ENCODE measurements at places on chromosomes 3 and 15.

- no peak for DNase-seq
Measured at GRCh38 chr3:159451067-159451466, 537.6 kb upstream of the IL12A start.

GRCh38 chr15:75107908-75108838 lies 84.8 kb downstream of the PPCDC start:
- DNase-seq, result peak; percentile 91

- DNase-seq, result no peak
Measured at GRCh38 chr3:126028096-126028495, 55.8 kb downstream of the SLC41A3 start.

DNA sequence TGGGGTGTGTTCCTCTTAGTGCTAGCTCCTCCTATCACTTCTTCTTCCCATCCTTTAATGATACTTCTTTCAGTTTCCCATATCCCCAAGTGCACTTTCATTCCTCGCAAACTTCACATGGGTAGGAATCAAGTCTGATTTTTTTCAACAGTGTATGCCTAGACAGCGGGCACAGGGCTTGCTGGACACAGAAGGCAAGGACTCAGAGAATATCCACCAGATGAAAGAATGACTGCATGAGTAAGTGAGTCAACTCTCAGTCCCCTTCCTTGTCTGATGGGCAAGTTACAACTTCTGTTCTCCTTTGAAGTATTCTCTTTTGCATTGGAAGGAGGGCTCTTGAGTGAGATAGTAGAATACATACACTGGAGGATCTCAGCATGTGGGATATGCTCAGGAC lies 3.1 kb upstream of the SQOR start:
- DNase-seq, result peak; percentile 36

GRCh38 chr15:30985081-30985531 lies 6.3 kb downstream of the MTMR10 start:
- DNase-seq, result peak; percentile 53

GRCh38 chr3:105466495-105467404 lies 100.0 kb downstream of the ALCAM start:
- peak; percentile 72 for DNase-seq

- DNase-seq, result peak; percentile 45
Measured at GRCh38 chr15:38073178-38073946, 138.9 kb downstream of the TMCO5A start.

- DNase-seq, result peak; percentile 19
Measured at GRCh38 chr3:65153850-65154512, 466.2 kb upstream of the ADAMTS9 start.

- no peak for DNase-seq
Measured at GRCh38 chr3:124592658-124593441, 137.4 kb upstream of the UMPS start.

DNA sequence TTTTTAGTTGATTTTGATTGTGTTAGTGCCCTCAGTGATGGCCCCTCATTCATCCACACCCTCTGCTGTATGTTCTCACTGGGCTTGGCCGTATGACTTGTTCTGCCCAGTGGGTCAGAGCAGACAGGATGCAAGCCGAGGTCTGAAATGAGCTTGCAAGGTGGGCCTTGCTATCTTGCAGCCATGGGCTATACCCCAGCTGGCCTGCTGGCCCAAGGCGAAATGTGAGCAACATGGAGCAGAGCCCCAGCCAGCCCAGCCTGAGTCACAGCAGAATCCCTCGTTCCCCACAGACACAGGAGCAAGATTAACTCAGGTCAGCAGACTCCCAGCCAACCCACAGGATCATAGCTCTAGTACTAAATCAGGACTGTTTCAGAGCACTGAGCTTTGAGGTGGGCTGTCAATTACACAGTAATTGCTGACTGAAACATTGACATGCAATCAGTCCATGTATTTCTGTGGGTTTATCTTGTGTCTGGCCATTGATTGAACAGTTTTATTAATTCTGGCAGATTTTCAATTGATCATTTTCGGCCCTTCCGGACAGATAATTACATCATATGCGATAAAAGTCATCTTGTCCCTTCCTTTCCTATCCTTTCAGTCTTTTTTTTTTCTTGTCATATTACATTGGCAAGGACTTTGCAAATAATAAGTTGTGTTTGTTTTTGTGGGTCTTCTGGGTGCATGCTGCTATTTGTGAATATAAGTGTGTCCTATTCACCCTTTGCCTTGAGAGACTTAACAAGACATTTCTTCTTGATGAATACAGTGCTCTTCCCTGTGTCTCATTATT lies 27.1 kb downstream of the KLF15 start:
- no peak for DNase-seq

GRCh38 chr3:193270451-193270850 lies 29.4 kb downstream of the PLAAT1 start:
- no peak for DNase-seq

DNA sequence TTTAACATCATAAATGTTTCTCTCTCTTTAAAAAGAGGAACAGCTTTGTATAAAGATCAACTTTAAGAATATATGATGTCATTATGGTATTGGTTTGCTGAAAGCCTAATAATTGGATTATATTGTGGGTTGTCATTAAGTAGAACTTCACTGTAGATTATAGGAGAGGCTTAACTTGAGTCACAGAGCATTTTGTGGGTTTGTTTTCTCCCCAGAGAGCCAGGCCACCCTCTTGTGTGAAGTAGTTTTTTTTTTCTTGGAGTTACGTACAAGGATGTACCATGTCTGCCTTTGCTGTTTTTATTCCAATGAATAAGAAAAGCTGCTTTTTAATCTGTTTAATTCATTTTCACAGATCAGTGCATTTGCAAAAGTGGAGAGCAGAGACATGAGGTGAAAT lies 354.8 kb upstream of the TBL1XR1 start:
- DNase-seq, result no peak

GRCh38 chr15:80450811-80451321 lies 46.7 kb downstream of the ARNT2 start:
- DNase-seq, result no peak

- no peak for DNase-seq
Measured at GRCh38 chr3:28399206-28399605, 50.6 kb upstream of the AZI2 start.

GRCh38 chr15:100172356-100173024 lies 169.3 kb downstream of the ADAMTS17 start:
- no peak for DNase-seq

DNA sequence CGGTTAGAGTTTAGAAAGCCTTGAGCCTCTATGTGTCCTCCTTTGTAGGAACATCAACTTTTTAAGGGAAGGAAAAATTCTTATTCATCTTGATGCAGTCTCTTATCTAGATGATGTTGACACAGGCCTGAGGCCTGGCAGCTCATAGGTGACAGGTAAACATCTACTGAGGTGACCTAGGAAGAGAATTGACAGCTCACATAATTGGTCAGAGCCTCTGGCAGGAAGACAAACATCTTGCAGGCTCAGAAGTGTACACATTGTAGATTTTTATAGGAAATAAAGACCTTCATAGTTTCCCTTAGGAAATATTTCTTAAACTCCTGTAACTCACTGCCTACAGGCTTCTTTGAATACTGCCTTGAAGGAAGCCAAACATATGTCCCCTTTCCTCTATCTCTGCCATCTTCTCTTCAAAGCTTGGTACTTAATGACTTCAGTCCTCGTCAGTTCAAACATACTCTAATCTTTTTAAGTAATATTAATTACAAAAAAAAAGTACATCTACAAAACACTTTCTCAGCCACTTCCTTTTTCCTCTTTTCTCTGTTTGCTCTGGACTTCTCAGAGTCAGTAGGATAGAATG lies 341.3 kb downstream of the TBL1XR1 start:
- no peak for DNase-seq

DNA sequence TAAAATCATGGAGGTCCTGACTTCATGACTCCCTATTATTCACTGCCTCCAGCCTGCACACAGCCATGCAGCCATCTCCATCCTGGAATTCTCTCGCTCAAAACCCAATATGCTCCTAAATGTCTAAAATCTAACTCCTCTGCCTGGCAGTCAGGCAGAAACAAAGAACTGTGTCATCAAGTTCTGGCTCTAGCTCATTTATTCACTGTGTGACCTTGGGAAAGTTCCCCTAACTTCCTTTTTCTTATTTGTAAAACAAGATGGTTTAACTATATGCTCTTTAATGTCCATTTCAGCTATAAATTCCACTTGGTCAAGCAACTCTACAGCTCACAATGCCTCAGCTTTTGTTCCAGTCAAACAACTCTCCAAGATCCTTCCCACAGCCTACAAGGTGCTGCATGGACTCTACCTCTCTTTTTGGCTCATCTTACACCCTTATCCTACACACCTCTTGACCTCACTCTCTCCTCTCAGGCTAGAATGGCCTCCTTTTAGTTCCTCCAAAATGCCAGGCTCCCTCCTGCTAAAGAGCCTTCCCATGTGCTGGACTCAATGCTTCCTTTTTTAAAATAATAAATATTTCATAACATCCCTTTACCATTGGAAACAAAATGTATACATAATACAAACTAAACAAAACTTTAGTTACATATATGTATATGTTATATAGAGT lies 16.4 kb downstream of the PIK3CB start:
- no peak for DNase-seq

DNA sequence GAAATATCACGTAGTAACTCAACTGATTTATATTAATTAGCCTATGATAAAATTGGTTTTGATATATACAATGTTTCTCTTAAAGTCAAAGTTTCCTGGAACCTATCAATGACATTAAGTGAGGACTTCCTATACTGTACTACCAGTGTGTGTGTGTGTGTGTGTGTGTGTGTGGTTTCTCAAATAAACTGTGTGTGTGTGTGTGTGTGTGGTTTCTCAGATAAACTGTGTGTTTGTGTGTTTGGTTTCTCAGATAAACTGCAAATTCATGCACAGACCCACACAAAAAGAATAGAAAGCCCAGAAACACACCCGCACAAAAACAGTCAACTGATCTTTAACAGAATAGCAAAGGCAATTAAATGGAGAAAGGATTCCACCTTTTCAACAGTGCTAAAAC lies 14.5 kb upstream of the WDR5B start:
- no peak for DNase-seq

GRCh38 chr3:55461896-55462295 lies 25.2 kb downstream of the WNT5A start:
- DNase-seq, result peak; percentile 52

DNA sequence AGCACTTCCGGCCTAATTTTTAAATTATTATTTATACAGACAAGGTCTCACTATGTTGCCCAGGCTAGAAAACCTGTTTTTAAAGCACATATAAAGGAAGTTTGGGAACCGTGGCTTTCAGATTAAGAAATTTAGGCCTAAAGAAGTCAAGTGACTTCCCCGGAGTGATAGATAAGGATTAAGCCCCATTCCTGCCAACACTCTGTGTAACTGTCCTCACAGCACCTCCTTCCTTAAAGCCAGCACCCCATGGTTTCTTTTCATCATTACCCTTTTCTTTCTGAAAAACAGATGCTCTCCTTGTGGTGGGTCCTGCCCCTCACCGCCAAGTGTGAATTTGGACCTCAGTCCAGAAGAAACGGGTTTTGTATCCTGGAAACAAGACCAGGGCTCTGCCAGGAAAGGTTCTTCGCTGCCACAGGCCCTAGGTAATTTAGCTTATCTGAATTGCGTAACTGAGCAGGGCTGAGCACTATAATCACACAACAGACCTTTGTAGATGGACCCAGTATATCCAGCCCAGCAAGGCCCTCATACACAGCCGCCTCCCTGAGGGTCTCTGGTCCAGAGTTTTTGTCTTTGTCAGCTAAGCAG lies 231.3 kb downstream of the PLCL2 start:
- no peak for DNase-seq

- peak; percentile 68 for DNase-seq
Measured at GRCh38 chr3:29914861-29915524, 634.1 kb downstream of the RBMS3 start.

DNA sequence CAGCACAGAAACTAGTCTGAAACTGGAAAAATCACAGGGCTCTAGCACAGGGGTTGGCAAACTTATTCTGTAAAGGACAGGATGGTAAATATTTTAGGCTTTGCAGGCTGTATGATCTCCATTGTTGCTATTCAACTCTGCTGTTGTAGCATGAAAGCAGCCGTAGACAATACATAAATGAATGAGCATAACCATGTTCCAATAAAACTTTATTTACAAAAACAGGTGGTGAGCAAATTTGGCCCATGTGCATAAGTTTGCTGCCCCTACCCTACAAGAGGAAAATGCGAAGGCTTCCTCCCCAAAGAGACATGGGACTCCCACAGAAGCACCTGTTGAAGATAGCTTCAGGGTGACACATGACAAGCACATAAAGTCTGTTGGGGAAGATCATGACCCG lies 59.2 kb downstream of the SYNM start:
- no peak for DNase-seq

DNA sequence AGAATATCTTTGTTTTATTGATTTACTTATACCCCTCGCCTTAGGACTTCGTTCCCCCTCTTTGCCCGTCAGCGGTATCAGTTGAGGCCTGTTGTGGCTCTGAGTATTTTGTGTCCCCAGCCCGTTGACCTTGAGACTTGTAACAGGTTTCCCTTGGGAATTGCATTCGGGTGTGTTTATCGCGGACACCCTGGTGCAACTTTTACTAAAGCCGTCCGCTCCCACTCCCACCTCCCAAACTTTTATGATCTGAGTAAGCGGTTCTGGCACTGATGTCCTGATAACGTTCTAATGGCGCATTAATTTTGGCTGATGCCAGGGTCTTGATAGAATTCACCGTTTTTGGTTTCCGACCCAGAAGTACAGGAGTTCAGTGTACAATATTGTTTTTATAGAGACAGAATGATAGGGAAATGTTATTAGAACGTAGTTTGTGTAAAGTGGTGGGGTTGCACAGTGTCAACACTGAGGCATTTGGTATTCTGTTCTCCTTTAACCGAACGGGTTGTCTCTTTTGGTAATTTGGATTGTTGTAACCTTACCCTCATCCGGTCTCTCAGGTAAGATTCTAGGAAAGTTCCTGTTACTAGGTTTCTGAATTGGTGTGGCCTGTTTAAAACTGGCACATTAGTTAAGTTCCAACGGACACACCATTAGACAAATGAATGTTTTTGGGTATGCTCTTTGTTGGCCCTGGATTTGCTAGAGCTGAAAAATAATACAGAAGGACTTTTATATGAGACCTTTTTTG lies 47.8 kb downstream of the OIP5 start:
- DNase-seq, result peak; percentile 63

DNA sequence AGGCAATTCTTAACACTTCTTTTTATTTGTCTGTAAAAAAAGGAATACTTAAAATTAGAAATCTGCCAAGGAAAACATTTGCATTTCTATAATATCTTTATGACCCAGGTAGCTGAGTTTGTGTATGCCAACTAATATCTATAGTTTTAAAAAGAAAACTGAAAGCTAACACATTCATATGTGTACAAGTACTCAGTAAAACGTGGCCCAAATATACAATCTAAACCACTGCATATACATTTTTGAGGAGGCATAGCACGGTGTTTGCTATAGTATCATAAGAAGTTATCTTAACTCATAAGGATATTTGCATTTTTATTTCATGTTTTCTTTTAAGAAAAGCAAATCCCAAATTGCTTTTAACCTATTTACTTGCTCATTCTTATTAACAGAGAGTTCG lies 172.7 kb downstream of the ZBTB20 start:
- DNase-seq, result no peak

DNA sequence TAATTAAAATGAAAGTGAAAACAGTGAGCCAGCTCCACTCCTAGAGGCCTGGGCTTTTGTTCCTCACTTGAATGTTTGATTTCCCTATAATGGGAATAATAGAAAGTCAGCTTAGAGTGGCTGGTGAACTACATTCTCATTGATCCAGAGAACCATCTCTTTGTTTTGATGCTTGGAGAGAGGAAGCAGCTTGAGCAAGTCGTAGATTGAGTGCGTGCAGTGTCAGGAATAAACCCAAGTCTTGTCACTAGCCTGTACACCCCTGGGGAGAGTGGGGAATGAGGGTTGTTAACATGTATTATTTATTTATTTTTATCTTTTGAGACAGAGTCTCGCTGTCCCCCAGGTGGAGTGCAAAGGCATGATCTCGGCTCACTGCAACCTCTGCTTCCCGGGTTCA lies 885 bp upstream of the LSG1 start:
- no peak for DNase-seq

Data from adipocyte (in vitro differentiated cells).